ENCODE measurements at places on chromosomes 16 and 17.
A peak's percentile ranks its signal among the peaks of the same experiment; 100 is the strongest.

DNA sequence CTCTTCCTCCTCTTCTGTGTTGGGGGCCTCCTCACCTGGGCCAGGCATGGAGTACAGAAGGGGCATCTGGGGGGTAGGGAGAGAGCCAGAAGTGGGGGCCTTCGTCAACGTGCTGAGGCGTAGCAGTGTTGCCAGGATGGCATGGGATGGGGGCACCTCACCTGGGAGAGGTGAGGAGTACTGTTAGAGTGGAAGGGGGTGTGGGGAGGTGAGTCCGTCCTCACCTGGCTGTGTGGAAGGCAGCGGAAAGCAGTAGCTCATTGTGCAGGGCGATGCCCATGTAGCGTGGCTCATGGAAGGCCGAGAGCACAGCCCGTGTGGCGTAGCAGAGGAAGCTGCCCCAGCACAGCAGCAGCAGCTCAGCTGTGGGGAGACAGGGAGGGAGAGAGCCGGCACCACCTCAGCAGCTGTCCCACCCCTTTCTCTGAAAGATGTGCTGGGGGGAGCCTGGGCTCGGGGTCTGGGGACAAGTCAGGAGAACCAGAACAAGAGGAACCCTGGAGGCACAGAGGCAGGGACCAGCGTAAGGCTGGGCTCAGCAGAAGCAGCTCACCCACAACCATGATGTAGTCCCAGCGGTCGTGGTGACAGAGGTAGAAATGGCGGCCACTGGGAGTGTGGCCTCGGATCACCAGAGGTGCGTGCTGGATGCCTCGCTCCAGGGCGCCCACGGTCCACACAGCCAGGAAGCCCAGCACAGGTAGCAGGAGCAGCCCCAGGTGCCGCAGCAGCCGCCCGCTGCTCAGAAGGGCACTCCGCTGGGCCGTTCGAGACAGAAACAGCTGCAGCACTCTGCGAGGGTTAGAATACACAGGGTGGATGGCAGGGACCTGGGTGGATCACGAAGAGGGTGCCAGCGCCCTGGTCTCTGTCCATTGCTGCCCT is 9.0 kb downstream of the GPR179 start:
- no peak for DNase-seq

GRCh38 chr16:62625326-62625725 is 589.1 kb upstream of the CDH8 start:
- no peak for DNase-seq

DNA sequence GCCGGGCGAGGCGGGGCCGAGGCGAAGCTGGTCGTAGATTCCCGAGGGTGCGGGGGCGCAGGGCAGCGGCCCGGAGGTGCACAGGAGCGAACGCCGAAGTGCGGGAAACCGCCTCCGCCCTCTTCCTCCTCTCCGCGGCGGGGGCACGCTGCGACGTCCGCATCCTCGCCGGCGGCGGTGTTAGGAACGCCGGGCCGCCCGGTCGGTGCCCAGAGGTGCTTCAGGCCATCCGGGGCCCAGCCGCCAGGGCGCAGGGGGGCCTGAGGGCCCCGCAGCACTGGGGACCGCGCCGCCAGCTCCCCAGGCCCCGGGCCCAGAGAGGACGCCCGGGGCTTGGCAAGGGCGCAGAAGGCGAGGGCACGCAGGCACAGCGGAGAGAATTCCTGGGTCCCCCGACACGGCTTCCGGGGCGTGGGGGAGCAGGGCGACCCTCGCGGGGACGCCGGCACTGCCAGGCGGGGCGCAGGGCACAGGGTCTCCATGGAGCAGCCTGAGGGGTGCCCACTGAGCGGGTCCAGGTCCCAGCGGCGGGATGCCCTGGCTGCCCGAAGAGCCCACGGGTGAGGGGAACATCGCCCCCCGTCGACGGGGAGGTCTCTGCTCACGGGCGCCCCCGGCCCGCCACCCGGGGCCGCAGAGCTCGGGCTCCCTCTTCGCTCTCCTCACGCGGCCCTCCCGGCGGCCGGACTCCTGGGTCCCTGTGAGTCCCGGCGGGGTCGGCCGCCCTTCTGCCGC is 576 bp downstream of the EPOP start:
- DNase-seq, result peak; percentile 46

- DNase-seq, result no peak
Observed at GRCh38 chr17:19250421-19251173, 13.4 kb downstream of the EPN2 start.

GRCh38 chr16:30184096-30184890 is 891 bp downstream of the CORO1A start:
- peak; percentile 70 for DNase-seq

DNA sequence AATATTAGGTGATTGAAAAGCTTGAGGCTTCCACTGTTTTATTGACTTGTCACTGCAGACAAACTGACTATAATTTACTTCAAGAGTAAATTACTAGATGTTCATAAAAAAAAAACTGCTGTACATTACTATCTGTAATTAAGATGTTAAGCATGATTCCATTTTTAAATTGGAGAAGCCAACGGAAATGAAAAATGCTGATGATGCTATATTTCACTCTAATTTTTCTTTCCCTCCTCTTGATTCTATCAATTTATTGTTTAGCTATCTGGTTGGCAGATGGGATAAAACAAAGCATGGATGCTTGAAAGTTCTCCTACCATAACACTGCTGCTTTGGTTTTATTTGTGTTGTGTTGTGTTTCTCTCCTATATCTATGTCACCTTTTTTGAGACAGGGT is 41.0 kb downstream of the MAF start:
- DNase-seq, result no peak

DNA sequence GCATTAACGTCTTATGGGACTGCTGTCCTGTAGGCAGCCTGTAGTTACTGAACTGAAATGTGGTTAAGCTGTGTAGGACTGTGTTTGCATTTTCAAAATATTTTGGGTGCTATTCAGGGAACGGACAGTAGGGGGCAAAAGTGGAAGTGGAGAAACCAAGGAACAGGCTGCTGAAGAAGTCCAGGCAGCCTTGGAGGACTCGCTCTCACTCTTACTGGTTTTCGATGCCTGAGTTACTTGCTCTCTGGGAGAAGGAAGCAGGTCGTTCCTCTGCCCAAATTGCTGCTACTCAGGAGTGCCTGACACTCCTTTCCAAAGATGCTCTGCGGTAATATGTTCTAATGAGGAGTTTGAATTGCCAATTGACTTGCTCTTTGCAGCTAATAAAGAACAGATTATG is 64.5 kb upstream of the RBFOX1 start:
- DNase-seq, result no peak

GRCh38 chr17:82931699-82932517 is 92.1 kb upstream of the ZNF750 start:
- DNase-seq, result no peak

DNA sequence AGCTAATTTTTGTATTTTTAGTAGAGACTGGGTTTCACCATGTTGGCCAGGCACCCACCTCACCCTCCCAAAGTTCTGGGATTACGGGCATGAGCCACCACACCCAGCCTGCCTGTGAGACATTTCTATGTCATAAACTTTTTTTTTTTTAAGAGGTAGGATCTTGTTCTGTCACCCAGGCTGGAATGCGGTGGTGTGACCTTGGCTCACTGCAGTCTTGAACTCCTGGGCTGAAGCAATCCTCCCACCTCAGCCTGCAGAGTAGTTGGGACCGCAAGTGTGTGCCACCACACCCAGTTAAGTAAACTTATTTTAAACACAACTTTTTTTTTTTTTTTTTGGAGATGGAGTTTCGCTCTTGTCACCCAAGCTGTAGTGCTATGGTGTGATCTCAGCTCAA is 47.2 kb downstream of the SCNN1G start:
- no peak for DNase-seq

DNA sequence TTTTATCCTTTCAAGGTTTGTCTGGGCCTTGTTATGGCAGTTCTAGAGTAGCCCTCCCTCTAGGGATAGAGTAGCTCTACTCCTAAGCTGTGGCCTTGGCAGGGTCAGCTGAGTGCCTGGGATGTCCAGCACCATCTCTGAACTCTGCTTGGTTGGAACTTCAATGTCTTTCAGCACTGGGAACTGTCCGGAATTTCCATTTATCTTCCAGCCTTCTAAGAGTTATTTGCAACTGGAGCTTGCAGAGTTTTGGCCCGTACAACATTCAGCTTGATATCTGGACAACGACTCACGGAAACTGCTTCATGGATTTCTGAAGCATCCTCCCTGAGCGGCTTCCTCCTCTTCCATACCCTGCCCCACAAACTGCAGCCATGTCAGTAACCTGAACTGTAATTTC is 22.9 kb downstream of the MMD start:
- no peak for DNase-seq
